A673 (cell line): ENCODE measurements at places on chromosomes 6 and 20. TPM values are rescaled to one million over a fixed set of nuclear protein-coding genes. Genes with fewer than 3 reads are reported as not detected.

Gene SIRPB2
- total RNA-seq = 3.1 and 4.0 TPM in 2 replicates

Gene SNAP91
- 0.55 and 0.62 TPM in 2 replicates for total RNA-seq

Gene TXLNB
- not detected in 2 replicates for total RNA-seq

Gene BMP6
- 1.7 and 1.9 TPM in 2 replicates for total RNA-seq

Gene BTNL2
- total RNA-seq = not detected in 2 replicates

GRCh38 chr6:101069191-101069795 lies 188.2 kb upstream of the ASCC3 start:
- DNase-seq = peak; percentile 41

DNA sequence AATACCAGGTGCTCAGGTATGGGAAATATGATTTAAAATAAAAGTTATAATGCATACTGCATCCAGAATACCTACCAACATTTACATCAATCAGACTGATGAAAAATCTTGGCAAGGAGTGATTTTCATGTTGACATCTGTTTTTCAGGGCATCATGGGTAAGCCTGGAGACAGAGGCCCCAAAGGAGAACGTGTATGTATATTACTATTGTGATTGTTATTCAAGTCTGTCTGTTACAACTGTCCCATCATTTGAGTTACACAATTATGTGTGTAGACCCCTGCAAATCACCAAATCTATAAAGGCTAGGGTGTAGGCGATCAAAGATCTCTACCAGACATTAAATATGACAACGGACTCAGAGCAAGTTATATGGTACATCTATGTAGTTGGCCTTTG lies 118.2 kb downstream of the COL9A1 start:
- no peak for DNase-seq

DNA sequence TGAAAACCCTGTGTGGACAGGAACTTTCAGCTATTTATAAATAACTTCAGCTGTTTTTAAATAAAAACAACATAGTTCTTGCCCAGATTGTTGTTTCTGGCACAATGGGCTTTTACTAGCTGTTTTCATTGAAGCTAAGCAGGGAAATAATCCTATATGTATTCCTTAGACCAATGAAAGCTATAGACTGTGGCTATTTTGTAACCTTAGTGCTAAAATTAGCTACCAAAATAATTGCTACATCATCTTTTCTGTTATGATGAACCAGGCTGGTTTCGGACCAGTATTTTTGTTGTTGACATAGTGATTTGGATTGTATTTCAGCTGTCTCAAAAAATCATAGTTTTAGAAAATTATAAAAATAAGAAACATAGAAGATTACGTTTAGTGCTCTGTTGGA lies 13.7 kb downstream of the PHF3 start:
- DNase-seq = no peak

GRCh38 chr20:52104546-52105441 lies 86.8 kb downstream of the ZFP64 start:
- peak; percentile 87 for DNase-seq

GRCh38 chr6:81384921-81385320 lies 367.6 kb downstream of the TENT5A start:
- peak; percentile 76 for DNase-seq

- DNase-seq = no peak
Measured at GRCh38 chr6:55388211-55388610, 60.9 kb downstream of the GFRAL start.

- peak; percentile 68 for DNase-seq
Measured at GRCh38 chr6:158654960-158655489, 5.2 kb downstream of the SYTL3 start.

DNA sequence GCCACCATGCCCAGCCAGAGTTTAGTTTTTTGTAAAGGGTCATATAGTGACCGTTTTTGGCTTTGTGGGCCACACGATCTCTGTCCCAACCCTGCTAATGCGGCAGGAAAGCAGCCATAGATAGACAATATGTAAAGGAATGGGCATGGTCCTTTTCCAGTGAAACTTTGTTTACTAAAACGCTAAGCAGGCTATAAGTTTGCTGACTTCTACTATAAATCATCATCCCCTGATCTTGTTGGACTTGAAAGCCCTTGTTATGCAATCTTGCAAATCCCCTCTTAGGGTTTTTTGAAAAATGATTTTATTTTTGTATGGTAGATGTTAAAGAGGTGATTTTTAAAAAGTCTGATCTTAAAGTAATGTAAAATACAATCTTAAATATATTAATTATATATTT lies 63.6 kb downstream of the CBFA2T2 start:
- no peak for DNase-seq

DNA sequence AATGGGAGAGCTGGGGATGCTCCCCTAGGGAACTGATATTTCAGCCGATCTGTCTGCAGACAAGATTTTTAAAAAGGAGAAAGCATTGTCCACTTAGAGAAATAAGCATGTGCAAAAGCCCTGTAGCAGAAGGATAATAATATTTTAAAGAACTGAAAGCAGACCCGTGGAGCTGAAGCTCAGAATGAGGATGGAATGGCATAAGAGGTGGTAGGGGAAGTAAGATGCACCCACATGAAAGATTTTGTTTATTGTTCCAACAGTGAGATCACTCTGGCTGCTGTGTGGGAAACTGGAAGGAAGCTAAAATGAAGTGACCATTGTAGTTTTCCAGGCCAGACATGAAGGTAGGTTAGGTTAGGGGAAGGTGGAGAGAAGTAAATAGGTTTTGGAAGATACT lies 266.4 kb upstream of the PRDM1 start:
- DNase-seq = no peak

GRCh38 chr6:89321131-89321970 lies 6.3 kb upstream of the GABRR2 start:
- no peak for DNase-seq

DNA sequence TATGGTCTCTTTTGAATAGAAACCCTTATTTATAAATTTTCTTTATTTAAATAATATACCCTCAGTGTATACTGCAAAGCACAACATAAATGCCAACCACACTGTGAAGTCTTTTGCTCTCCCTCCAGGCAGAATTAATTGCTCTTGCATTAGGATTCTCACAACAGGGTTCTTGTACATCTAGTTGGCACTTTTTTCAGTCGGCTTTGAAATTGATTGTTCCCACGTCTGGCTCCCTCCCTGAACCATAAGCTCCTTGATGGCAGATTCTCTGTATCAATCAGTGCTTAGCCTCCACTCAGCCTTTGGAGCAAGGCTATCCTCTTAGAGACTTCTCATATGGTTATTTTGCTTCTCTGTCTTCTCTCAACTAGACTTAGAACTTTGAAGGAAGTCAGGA lies 288.0 kb upstream of the POU3F2 start:
- DNase-seq = no peak

DNA sequence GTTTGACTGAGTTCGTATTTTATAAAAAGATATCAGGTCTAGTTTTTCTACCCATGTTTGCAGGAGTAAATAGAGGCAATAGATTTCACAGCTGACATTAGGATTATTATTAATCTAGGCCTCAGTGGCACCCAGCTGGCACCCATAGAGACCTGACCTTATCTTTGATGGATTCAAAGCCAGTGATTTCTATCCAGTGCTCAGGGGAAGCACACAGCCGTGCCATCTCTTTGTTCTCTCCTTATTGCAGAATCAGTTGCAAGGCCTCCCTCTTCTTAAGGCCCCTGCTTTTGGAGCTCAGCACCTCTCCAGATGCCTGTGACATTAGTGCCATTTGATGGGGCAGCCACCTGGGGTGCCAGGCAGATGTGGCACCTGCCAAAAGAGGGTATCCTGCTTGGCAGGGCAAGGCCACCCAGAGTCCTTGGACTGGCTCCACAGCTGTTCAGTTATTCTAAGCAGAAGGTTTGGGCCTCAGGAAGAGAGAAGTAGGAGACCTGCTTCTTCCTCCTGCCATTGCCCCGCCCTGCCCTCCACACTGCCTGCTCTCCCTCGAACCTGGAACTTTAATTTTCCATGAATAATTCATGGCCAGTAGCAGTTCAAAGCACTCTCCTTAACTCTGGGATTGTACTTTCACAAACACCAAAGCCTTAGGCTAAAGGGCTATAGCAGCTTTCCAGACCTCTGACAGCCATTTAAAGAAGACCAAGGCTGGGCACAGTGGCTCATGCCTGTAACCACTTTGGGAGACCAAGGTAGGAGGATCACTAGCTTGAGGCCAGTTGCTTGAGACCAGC lies 206.3 kb downstream of the ZDHHC14 start:
- DNase-seq = no peak
